ENCODE measurements at places on chromosomes 16 and 17. TPM values are rescaled to one million over a fixed set of nuclear protein-coding genes. Genes with fewer than 3 reads are reported as not detected.

GRCh38 chr17:9403257-9403656, 172.4 kb downstream of the STX8 start:
- no peak for DNase-seq
- H3K36me3 ChIP-seq = peaks cover 3% of the 10 kb centered on the region
- no peaks in the 10 kb centered on the region for H3K27me3 ChIP-seq
- no peaks in the 10 kb centered on the region for H3K4me1 ChIP-seq
- no peak overlapping the region for H3K4me3 ChIP-seq

The TNP2 gene
- not detected for total RNA-seq

DNA sequence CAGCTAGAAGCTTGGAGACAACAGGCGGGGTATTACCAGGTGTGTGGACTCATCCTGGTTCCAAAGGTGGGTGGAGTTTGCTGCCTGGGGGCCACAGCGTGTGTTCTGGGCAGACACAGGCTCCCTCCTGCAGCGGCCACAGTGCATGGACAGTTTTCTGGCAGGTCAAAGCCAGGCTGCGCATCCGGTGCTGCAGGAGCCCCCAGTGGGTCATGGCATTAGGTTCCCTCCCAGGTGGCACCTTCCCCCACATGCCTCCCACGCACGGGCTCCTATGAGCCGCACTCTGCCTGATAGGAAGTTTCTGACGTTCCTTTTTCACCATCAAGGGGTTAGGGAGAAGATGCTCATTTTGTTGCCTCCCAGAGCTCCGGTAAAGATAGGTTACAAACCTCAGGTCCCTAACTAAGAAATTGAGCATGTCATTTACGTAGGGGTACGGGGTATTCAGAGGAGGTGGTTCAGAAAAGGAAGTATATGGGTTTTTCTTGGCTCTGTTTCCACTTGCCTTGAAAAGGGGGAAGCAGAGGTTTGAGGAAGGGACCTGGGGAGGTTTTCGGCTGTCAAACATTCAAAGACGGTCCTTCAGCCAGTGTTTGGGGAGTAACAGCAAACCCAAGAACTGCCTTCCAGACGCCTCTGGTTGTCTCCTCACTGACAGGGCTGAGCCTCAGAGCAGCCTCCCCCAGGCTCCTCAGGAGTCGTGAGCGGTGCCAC, 32.7 kb upstream of the NAT9 start:
- H3K36me3 ChIP-seq = peaks cover 1% of the 10 kb centered on the region
- H3K27me3 ChIP-seq = no peaks in the 10 kb centered on the region
- no peak for DNase-seq
- H3K4me1 ChIP-seq = no peaks in the 10 kb centered on the region

GRCh38 chr16:11642765-11643116, 25.5 kb upstream of the SNN start:
- H3K36me3 ChIP-seq = no peaks in the 10 kb centered on the region
- peaks cover 7% of the 10 kb centered on the region for H3K27me3 ChIP-seq
- no peak overlapping the region for H3K4me3 ChIP-seq
- no peak overlapping the region for H3K27ac ChIP-seq
- peaks cover 7% of the 10 kb centered on the region for H3K4me1 ChIP-seq
- DNase-seq = no peak

DNA sequence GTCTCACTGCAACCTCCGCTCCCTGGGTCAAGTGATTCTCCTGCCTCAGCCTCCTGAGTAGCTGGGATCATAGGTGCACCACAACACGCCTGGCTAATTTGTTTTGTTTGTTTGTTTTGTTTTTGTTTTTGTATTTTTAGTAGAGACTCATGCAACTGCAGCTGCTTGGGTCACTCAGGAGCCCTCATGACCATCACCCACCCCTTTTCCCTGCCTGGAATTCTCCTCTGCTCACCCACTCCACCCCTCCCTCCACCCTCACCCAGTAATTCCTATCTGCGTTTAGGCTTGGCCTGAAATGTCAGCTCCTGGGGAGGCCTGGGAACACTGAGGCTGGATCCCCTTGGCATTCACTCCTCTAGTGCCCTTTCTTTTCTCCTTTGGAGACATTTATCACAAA, 25.5 kb downstream of the TMEM92 start:
- H3K36me3 ChIP-seq = no peaks in the 10 kb centered on the region
- peaks cover 17% of the 10 kb centered on the region for H3K27me3 ChIP-seq
- H3K27ac ChIP-seq = no peak overlapping the region
- H3K4me3 ChIP-seq = no peak overlapping the region
- no peak for DNase-seq
- H3K4me1 ChIP-seq = no peaks in the 10 kb centered on the region

GRCh38 chr16:14286368-14287230, 215.5 kb downstream of the MRTFB start:
- H3K4me3 ChIP-seq = peak overlapping the region; percentile 86
- no peaks in the 10 kb centered on the region for H3K27me3 ChIP-seq
- H3K4me1 ChIP-seq = peaks cover 7% of the 10 kb centered on the region
- peaks cover 4% of the 10 kb centered on the region for H3K36me3 ChIP-seq

GRCh38 chr16:53766304-53767016, 62.5 kb downstream of the FTO start:
- no peaks in the 10 kb centered on the region for H3K27me3 ChIP-seq
- DNase-seq = no peak
- H3K4me3 ChIP-seq = no peak overlapping the region
- H3K4me1 ChIP-seq = peaks cover 7% of the 10 kb centered on the region
- no peak overlapping the region for H3K27ac ChIP-seq

GRCh38 chr17:29140051-29140621, 40.1 kb downstream of the MYO18A start:
- H3K27me3 ChIP-seq = no peaks in the 10 kb centered on the region
- peak overlapping the region; percentile 99 for H3K4me3 ChIP-seq
- peak; percentile 84 for DNase-seq
- H3K4me1 ChIP-seq = peaks cover 54% of the 10 kb centered on the region

DNA sequence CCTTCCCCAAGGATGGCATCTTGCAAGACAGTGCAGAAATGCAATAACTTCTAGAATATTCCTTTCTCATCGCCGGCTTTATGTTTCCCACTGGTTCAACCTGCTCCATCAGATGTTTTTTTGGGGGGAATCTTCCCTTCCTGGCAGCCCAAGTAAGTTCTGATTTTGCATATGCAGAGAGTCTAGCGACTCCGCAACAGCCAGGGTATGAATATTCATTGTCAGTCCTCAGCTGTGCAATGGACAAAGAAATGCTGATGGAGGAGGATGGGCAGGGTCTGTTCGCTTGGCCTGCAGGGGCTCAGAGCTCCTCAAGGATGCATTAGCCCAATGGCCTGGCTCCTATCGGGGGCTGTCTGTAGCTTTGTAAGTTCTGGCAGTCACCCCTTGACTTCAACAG, 358.8 kb upstream of the CCL2 start:
- no peak overlapping the region for H3K4me3 ChIP-seq
- H3K36me3 ChIP-seq = no peaks in the 10 kb centered on the region
- no peak for DNase-seq

GRCh38 chr16:83128041-83128440, 501.3 kb downstream of the CDH13 start:
- no peak overlapping the region for H3K4me3 ChIP-seq

DNA sequence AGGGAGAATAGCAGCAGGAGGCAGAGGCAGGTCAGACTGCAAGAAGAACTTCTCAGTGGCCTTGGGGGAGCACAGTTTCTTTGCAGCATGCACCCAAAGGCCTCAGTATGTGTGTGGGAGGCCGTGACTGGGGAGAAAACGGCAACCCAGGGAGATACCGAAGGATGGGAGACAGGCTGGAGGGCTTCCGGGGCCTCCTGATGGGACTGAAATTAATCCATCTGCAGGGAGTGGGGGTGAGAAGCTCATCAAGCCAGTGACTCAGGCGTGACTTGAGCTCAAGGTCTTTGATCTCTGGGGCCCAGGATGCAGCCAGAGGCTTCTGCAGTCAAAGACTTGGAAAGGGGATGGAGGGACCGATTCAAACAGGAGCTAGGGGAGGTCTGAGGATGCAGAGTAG, 5.1 kb upstream of the C17orf113 start:
- H3K36me3 ChIP-seq = no peaks in the 10 kb centered on the region
- H3K27me3 ChIP-seq = peaks cover 38% of the 10 kb centered on the region
- H3K4me1 ChIP-seq = peaks cover 16% of the 10 kb centered on the region
- H3K27ac ChIP-seq = no peak overlapping the region
- H3K4me3 ChIP-seq = no peak overlapping the region

The OR1E2 gene
- not detected for total RNA-seq

- DNase-seq = peak; percentile 37
- H3K4me3 ChIP-seq = peak overlapping the region; percentile 89
- H3K36me3 ChIP-seq = peaks cover 12% of the 10 kb centered on the region
- peak overlapping the region; percentile 61 for H3K27ac ChIP-seq
- no peaks in the 10 kb centered on the region for H3K27me3 ChIP-seq
These were observed 429 bp downstream of the KIF1C start for GRCh38 chr17:4998027-4998731.

DNA sequence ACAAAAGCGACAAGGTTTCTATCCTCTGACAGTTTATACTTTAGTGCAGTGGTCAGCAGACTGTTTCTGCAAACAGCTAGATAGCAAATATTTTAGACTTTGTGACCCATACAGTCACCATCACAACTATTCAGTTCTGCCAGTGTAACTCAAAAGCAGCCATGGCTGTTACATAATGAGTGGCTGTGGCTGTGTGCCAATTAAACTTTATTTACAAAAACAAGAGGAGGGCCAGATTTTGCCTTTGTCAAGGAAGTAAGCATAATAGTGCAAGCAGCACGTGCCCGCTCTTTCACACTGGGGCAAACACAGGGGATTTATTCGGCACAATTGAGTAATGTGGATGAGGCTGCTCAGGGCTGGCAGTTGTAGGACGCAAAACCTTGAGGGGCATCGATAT, 551.5 kb downstream of the MAF start:
- peaks cover 1% of the 10 kb centered on the region for H3K36me3 ChIP-seq
- H3K27me3 ChIP-seq = no peaks in the 10 kb centered on the region
- H3K4me1 ChIP-seq = no peaks in the 10 kb centered on the region
- H3K4me3 ChIP-seq = no peak overlapping the region
- no peak for DNase-seq

DNA sequence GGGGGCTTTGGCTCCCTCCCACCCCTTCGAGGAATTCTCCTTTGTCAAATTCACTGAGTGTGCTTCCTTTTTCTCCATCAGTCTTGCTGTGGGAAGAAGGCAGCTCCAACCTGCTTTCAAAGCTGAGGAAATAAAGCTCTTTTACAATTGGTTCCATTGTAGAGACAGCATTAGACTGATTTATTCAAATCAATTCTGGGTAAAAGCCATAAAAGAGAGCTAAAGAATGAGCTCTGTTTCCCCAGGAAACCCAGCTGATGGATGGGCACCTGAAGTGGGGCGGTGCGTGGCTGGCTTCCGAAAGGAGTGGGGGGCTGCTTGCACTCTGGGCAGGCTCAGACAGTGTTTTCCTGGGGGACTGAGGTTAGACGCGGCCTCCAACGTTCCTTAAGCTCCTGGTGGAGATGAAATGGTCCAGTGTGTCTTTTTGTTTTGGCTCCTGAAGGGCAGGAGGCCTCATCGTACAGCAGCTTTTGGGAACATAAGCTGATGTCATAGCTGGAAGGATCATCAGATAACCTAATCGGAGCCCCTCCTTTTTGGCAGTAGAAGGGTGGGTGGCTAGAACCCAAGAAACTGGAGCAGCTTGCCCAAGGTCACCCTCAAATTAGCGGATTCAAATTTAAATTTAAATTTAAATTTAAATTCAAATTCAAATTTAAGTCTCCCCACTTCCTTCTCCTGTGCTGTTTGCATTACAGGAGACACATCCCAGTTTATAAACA, 128.5 kb upstream of the EEF2KMT start:
- no peak overlapping the region for H3K27ac ChIP-seq
- H3K36me3 ChIP-seq = no peaks in the 10 kb centered on the region
- H3K4me3 ChIP-seq = no peak overlapping the region
- DNase-seq = no peak

GRCh38 chr17:10059684-10060211, 138.7 kb downstream of the GAS7 start:
- peaks cover 4% of the 10 kb centered on the region for H3K27me3 ChIP-seq
- DNase-seq = no peak
- no peak overlapping the region for H3K4me3 ChIP-seq
- H3K4me1 ChIP-seq = peaks cover 4% of the 10 kb centered on the region
